ENCODE measurements at places on chromosomes 7 and 10.

- no peak for DNase-seq
Measured at GRCh38 chr7:12581897-12582296, 11.4 kb downstream of the SCIN start.

DNA sequence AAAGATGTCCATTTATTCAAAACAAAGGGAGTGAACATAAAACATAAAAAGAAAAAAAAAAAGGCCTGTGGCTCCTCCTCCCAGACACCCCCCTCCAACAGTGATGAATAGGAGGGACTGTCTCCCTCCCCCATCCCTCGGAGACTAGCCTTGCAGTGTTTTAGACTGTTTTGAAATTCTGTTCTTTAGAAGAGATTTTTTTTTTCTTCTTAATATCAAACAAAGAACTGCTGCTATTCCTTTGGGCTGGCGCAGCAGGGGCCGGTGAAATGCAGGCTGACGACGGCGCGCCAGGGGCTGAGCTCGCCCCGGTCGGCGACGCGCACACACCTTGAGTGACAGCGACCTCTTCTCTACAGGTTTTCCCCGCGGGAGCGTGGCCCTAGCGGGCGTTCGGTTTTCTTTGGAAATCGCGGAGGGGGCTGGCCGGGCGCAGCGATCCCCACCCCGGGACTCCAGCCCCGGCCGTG lies at the start of gene LANCL2:
Gene LANCL2 (plus strand): TSS at position 133 of the 470 bp plus-strand sequence. CDS start 689 bp downstream, outside the sequence.
- peak; percentile 17 for DNase-seq

- DNase-seq = no peak
Measured at GRCh38 chr10:70381471-70382421, 679 bp downstream of the LRRC20 start.

- no peak for DNase-seq
Measured at GRCh38 chr10:33252794-33253203, 81.7 kb downstream of the NRP1 start.

DNA sequence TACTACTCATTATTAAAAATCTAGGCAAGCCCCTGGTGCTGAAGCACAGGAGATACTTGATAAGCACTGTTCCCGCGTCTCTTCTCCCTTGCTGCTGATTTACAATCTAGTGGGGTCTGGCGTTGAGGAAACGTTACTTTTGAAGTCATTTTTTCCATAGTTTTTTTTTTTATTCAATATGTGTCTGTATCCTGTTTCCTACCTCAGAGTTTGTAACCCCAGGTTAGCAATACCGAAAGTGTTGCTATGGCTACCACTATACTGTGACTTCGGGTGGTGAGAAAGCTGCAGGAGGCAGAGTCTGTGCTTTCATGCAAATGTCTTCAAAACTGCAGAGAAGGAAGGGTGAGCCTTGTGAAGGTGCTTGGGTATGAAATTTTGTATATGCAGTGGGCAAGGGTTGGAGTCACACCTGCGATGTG lies 458.8 kb upstream of the GHITM start:
- DNase-seq = no peak

- no peak for DNase-seq
Measured at GRCh38 chr10:14601872-14602725, 172.6 kb downstream of the FAM107B start.

- no peak for DNase-seq
Measured at GRCh38 chr7:123658023-123658422, 2.4 kb downstream of the LMOD2 start.

DNA sequence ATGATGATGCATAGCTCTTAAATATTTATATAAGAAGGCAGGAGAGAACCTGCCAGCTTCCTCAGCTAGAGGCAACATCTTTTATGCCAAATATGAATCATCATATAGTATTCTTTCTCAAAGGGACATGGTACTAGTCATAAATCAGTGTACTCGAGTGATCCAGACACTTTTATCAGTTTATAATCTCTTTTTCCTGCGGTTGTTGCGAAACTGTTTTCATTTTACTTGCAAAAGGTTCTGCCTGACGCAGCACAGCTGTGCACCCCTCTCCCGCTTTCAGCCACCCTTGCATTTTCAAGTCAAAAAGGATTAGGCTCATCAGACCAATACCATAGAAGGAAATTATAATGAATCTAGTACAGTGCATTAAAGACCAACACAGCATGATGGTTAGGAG lies 332.3 kb upstream of the PRKCQ start:
- no peak for DNase-seq

GRCh38 chr7:1234049-1234880 lies 1.6 kb downstream of the UNCX start:
- no peak for DNase-seq

- no peak for DNase-seq
Measured at GRCh38 chr10:86168256-86168655, 198.3 kb downstream of the GRID1 start.

GRCh38 chr7:37549076-37549931 lies 100.6 kb upstream of the ELMO1 start:
- no peak for DNase-seq

DNA sequence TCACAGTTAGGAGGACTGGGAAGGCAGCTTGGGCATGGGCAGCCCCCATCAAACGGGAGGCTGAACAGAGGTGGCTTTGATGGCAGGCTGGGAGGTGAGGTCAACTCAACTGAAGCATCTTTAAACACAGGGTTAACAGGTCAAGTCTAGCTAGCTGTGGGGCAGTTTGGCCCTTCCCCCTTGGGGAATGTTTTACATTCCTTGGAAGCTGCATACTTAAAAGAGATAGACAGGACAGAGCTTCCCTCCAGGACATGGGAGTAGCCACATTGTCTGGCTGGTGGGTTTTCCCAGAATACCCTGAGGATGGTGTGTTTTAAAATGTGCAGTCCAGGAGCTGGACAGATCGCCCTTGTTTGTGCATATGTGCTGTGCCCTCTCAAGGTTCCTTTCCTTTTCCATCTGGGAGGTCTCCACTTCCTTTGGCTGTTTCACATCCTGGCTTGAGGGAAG lies 6.8 kb upstream of the RASSF4 start:
- no peak for DNase-seq

- no peak for DNase-seq
Measured at GRCh38 chr7:140646931-140647647, 6.5 kb upstream of the DENND2A start.

DNA sequence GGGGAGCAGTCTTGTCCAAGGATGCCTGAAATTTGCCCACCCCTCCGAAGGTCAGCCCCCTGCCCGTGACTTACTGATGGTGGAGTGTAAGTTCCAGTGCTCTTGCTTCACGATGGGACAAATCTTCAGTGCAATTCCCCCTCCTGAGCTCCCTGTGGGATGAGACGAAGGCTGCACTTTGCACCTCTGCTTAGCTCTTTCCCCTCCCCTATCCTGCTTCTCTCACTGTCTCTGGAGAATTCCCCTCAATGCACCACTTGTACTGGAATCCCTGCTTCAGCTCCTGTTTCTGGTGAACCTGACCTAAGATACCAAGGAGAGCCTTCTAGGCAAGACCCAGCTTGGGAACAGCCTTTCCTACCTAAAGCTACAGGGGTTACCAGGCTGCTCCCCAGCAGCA lies 122.9 kb upstream of the ZMIZ1 start:
- no peak for DNase-seq

- DNase-seq = no peak
Measured at GRCh38 chr7:37028909-37029440, 304.7 kb upstream of the AOAH start.

- no peak for DNase-seq
Measured at GRCh38 chr7:38629651-38630510, 1.3 kb downstream of the AMPH start.

- DNase-seq = no peak
Measured at GRCh38 chr7:108292541-108292940, 162.4 kb upstream of the LAMB4 start.

DNA sequence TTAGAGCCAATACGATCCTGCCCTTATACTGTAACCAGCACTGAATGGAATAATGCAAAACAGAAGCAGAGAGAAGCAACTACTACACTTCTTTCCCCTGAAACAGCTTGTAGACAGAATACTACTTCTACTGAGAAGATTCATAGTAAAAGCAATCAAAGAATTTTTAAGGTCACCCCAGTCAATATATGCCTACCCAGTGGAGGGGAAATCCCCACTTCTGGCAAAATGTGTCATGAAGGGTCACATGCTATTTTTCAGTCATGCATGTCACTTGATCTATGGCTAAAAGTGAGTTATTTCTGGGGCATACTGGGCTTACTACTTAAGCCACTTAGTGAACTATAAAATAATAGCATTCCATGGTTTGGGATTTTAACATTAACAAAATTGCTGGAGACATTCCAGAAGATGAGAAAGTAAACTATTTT lies 25.6 kb downstream of the IRF5 start:
- no peak for DNase-seq

GRCh38 chr10:25483999-25484398 lies 309.2 kb downstream of the GPR158 start:
- no peak for DNase-seq

DNA sequence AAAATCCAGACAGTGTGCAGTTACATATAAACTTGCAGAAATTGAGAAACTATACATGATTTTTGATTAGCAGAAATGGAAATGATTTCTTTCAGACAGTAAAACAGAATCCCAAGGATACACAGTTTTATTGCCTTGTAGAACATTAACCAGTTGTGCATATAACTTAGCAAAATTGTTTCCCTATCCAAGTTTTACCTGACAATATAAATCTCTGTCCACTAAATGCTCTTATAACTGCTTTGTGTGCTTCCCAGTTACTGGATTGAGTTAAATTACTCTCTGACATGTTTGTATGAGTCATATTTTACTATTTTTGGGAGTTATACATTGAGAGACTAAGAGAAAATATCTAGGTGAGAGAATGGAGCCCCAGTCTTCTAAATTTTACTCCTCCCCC lies 563.4 kb downstream of the SH2D4B start:
- no peak for DNase-seq

GRCh38 chr7:17640730-17641377 lies 299.4 kb downstream of the SNX13 start:
- DNase-seq = no peak

DNA sequence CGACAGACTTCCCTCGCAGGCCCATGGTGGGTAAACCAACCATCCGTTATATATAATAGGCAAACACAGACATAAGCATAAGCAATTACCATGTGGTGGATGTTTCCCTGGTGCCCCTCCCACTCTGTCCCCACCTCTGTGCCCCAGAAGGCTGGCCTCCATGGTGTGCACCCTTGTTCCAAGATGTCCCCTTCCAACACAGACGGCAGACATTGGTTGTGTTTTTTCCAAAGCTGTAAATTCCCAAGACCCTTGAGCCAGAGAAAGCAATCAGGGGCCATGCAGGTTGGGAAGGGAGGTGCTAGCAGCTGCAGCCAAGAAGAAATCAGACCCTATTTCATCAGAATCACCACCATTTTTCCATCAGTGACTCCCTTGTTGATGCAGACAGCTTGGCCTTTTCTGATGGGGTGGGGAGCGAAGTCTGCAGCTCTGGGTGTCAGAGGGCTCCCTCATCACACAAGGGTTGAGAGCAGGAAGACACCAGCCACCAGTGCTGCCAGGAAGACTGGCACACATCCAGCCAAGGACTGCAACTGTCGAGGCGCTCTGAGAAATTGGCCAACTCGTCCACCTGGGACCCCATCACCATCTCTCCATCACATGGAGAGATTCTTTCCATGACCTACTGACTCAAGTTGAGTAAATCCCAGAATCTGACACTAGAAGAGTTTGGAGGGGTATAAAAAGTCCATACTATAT lies 86.8 kb upstream of the CHST15 start:
- no peak for DNase-seq

DNA sequence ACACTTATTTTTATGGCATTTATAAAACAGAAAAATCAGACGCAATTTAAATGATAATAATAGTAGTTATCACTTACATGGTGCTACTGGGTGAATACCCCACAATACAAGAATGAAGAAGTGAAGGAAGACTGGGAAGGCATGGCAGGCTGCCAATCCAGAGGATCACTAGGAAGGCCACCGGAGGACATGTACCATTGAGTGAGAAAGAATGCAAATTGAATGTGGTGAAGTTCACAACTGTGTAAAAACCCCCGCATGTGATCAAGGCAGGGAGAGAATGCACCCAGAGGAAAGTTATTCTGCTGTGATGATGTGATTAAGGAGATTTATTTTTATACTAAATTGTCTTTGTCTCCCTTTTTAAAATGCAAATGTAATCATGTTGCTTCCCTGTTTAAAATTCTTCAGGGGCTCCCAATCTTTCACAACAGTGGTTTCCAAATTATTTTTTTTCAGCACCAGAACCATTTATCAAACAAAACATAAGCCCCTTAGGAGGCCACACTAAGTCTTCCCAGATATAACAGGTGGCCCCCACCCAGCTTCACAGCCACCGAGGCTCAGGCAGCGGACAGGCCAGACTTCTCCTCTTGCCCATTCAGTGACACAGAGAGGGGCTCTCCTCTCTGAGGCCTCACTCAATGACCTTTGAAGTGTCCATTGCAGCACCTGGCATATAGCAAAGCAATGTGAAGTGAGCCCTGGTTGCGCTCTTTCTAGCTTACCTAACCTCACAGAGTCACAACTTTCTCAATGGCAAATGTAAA lies 59.6 kb downstream of the FRMPD2 start:
- no peak for DNase-seq

- no peak for DNase-seq
Measured at GRCh38 chr10:3622427-3622826, 162.6 kb downstream of the KLF6 start.

DNA sequence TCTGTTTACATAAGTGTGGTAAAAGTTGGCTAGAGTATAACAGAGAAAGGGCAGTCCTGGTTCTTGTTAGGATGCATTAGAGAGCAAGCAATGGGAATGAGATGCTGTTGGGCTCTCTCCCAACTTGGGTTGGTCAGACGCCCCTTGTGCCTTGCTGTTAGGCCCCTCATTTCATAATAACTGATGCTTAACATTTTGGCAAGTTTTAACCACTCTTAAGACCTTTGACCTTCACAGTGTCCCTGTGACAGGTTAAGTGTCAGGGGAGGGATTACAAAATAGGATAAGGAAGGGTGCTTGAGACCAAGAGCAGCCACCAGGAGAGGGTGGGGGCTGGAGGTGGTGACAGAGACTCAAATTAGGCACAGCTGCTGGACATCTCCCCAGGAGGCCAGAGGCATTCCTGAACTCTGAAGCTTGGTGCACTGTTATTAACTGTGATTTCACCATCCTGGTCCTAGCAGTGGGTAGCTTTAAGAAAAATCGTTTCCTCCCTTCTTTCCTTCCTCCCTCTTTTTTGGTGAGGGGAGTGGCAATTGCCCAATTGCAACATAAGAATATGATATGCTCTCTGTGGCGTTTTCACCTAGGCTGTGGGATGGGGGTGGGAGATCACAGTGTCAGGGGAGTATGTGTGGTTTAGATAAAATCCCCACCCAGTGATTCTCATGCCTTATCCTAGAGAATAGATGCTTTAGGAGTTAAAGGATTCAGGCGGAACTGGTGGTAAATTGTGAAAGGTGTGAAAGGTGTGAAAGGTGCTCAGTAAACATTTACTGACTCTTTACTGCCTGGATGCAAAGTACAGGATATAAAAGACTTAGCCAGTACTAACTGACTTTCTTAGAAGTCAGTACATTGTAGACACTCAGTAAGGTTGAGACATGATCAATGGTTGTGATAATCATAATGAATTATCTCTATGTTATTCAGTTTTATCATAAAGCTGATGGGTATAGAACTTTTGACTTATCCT lies 270.5 kb downstream of the BICC1 start:
- no peak for DNase-seq

Data from activated CD8-positive, alpha-beta memory T cell treated with anti-CD3 and anti-CD28 coated beads for 1 hour (primary cell).